ENCODE measurements at places on chromosomes 11 and 22.
A peak's percentile ranks its signal among the peaks of the same experiment; 100 is the strongest.

- no peak for DNase-seq
Observed at GRCh38 chr11:86230921-86231434, 13.6 kb upstream of the EED start.

GRCh38 chr11:75346296-75346695 is 5.2 kb downstream of the ARRB1 start:
- DNase-seq, result no peak

- no peak for DNase-seq
Observed at GRCh38 chr11:30775233-30775522, 189.0 kb upstream of the MPPED2 start.

GRCh38 chr11:79227767-79228755 is 212.8 kb downstream of the TENM4 start:
- no peak for DNase-seq

DNA sequence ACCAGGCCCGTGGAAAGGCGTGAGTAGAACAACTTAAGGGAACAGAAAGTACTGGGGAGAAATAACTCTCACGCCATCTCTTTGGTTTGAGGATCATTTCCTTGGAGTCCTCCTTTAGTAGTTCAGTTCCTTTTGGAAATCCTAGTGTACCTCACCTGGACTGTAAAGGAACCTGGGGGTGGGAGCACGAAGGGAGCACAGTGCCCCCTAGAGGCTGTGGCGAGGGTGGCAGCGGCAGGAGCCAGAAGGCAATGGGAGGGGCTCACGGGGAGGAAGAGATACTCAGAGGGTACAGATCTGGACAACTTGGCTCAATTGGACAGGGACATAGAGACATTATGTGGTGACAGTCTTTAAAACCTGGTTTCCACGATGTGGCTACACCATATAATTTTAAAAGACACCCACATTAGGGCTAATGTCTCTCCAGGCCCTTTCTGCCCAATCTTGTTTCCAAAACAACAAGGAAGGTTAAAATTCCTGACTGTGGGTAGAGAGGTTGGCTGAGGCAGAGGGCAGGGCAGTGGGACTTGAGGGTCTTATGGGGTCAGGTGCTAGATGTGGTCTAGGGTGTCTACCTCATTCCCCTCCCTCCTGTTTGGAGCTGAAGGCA is 87.0 kb downstream of the CSNK2A3 start:
- DNase-seq, result peak; percentile 83

DNA sequence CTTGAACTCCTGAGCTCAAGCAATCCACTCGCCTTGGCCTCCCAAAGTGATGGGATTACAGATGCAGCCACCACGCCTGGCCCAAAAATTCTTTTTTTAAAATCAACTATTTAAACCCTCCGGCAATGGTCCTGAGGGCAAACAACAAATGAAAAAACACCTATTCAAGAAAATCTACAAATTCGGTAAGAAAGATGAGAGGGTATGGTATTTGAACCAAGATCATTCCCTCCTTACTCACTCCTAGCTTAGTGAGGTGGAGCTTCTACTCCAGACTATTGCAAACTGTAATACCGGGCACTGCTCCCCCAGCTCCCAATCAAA is 2.1 kb downstream of the NF2 start:
- DNase-seq, result no peak

DNA sequence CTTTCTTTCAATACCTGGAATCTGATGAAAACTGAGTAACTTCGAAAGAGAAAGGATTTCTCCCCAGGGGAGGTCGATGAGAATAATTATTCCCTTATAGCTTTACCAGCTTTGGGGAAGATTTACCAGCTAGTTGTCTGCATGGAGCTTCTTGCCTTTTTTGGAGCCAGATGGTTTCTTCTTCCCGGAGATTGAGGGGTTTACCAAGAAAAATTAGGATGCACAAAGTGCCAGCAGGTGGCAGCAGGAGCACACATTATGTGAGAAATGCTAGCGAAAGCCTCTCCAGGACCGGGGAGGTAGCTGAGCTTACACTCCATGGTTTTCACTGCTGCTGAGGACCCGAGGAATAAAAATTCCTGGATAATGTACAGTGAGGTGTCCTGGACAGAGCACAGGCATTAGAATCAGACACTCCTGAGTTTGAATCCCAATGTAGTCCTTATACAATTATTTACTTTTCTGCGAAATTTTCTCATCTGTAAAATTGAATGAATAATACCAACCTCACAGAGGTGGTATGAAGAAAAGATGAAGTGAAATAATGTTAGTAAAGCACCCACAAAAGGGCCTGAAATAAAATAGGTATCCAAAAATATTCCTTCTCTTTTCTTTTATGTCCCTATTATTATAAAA is 46.0 kb upstream of the PARVA start:
- DNase-seq, result peak; percentile 5

DNA sequence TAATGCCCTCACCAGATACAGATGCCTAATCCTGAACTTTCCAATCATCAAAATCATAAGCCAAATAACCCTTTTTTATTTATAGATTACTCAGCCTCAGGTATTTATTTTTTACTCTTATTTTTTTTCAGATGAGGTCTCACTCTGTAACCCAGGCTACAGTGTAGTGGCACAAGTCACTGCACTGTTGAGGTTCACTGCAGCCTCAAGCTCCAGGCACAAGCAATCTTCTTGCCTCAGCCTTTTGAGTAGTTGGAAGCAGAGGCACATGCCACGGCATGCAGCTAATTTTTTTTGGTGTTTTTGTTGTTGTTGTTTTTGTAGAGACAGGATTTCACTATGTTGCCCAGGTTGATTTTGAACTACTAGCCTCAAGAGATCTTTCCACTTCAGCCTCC is 49.5 kb downstream of the TTC28 start:
- no peak for DNase-seq

GRCh38 chr11:43298397-43298796 is 13.4 kb upstream of the API5 start:
- no peak for DNase-seq

DNA sequence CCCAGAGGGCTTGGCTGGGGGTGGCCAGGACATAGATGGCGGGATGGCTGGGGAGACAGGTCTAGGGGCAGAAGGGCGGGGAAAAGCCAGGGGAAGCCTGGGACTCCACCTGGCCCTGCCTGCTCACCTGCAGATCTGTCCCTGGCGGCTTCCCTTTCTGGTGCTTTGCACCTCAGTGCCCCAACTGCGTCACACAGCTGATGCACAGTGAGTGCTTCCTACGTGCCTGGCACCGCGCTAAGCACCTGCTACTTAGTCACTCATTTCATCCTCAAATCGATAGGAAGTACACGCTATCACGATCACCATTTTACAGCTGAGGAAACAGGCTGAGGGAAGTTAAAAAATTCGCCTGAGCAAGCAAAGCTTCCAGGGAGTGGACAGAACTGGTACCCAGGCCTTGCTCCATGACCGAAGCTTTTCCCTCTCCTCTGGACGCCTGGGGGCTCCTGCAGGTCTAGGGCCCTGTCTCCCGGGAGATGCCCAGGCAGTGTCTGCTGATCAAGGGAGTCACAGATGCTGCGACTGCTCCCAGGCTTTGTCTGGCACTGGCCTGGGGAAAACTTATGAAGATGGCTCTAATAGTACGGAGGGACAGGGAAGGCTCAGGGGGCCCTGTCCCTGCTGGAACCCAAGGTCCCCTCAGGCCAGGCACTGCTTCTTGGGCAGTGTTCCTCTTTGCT is 63.0 kb upstream of the TTLL12 start:
- no peak for DNase-seq

DNA sequence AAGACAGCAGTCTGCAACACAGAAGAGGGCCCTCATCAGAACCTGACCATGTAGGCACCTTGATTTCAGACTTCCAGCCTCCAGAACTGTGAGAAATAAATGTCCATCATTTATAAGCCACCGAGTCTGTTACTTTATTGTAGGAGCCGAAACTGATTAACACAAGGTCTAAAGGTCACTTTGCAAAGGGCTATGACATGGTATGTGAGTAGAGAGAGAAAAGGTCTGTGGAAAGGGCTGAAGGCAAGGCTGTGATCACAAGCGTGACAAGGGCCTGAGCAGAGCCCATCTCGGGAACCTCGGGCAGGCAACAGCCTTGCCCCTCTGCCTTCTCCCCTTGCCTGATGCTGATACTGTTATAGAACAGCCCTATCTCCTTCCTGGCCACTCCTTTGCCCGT is 73.4 kb upstream of the TEAD1 start:
- no peak for DNase-seq

GRCh38 chr11:9747828-9748227 is 84.0 kb downstream of the SWAP70 start:
- no peak for DNase-seq

DNA sequence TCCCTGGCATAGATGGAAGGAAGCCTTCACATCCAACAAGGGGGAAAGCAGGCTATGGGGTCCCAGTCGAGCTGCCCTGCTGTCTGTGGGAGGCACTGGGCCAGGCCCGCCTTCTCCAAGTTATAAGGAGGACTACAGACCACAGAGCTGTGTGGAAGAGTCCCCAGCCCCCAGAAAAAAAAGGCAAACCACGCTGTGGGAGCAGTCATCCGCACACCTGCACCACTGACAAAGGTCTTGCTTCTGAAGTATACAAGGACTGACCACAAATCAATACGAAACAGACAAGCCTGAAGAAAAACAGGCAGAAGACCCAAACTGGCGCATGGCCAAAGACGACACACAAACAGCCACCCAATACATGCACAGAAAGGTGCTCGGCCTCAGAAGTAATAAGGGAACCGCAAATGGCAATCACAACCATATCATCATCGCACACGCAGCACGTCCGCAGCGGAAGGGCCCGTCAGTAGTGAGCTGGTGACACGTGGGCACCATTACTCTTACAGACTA is 384.1 kb downstream of the CTTN start:
- DNase-seq, result no peak

DNA sequence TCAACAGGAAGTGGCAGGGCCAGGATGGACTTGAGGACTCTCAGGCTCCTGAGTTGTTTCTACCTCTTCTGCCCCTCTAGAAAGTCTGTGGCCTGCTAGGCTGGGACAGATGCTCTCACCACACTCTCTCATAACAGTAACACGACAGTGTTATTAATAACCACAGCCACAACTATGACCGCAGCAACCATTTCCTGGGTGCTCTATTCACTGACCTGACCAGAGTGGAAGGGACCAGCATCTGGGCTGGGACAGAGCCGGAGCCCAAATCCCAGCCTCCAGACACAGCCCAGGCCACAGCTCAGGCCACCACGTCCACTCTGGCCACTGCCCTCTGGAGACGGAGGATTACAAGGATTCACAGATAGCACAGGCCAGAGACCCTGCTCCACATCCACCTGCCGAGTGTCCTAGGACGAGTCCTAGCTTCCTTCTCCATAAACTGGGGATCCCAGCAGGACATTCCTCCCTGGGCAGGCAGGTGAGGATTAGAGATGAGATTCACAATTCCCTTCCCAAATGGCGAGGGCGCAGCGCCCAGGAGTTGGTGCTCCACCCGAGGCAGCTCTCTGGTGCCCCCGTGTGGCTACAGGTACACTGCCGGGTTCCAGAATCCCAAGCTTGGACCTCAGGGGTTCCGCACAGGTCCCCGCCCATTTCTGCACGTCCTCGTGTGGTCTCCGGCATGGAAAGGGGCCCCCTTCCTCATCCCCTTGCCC is 7.1 kb downstream of the PNPLA5 start:
- DNase-seq, result peak; percentile 70

- no peak for DNase-seq
Observed at GRCh38 chr22:48592066-48592345, 1235.7 kb downstream of the BRD1 start.

DNA sequence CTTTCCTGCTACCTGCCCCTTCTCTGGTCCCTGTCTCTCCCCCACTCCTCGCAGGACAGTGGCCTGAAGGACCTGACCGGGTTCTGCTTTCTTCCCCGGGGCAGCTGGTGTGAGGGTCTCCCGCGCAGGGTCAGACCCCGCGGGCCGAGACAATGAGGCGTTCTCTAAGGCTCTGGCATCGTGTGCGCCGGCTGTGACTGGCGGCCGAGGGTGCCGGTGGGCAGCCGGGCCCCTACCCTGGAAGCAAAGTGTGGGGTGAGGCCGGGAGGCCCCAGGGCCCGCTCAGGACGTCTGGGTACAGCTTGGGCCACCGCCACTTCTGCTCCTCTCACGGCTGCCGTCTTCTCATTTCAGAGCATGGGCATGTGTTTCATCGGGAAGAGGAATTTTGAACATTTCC is 16.3 kb downstream of the TRMU start:
- DNase-seq, result no peak

GRCh38 chr11:35980686-35981390 is 37.0 kb downstream of the LDLRAD3 start:
- DNase-seq, result no peak

DNA sequence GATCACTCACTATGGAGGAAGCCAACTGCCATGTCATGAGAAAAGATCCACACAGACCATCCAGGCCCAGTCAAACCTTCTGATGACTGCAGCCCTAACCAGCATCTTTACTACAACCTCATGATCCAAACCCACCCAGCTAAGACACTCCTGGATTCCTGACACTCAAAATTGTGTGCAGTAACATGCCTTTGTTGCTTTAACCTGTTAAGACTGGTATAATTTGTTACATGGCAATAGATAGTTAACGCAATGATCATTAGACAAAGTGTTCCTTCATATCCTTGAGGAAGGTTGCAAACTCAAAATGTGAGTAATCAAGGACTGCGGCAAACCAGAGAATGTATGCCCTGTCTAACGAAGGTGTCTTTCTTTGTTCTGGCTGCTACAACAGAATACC is 47.1 kb upstream of the CSNK2A3 start:
- no peak for DNase-seq

GRCh38 chr11:9066433-9066925 is 24.9 kb downstream of the SCUBE2 start:
- DNase-seq, result no peak

DNA sequence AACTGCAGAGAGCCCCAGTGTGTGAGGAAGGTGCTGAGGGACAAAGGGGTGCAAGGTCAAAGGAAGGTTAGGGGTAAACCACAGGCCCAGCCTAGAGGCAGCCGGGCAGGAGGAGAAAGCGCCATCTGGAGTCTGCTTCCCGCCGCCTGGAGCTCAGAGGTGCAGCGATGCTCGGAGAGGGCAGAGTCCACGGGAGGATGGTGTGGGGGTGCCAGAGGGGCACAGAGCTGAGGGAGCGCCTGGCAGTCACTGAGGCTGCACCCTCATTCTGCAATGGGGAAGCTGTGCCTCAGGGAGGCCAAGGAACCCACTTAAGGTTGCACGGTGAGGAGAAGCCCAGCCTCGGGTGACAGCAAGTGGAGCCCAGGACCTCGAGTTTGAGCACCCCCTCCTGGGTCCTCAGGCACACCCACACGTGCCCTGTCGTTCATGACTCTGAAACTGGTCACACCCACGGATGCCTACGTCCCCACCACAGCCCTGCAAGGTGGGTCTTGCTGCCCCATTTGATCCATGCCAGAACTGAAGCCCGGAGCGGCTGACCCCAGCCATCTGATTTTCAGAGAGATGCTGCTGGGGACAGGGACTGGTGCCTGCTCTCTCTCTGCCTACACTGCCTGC is 1.6 kb downstream of the IL2RB start:
- peak; percentile 35 for DNase-seq

GRCh38 chr11:88626216-88626615 is 288.7 kb upstream of the CTSC start:
- DNase-seq, result no peak

Measured in germinal center (tissue), 1 donor.